ENCODE measurements at places on chromosomes 1 and 21.
A peak's percentile ranks its signal among the peaks of the same experiment; 100 is the strongest.

GRCh38 chr1:8358241-8358896, 40.5 kb downstream of the SLC45A1 start:
- DNase-seq, result no peak

GRCh38 chr1:173050865-173051264, at the start of gene TNFSF18:
TNFSF18 (minus strand) TSS chr1:173050941; CDS start chr1:173050896, 45 bp downstream.
- peak; percentile 26 for DNase-seq

- no peak for DNase-seq
Measured at GRCh38 chr1:30868833-30869435, 39.6 kb downstream of the SDC3 start.

DNA sequence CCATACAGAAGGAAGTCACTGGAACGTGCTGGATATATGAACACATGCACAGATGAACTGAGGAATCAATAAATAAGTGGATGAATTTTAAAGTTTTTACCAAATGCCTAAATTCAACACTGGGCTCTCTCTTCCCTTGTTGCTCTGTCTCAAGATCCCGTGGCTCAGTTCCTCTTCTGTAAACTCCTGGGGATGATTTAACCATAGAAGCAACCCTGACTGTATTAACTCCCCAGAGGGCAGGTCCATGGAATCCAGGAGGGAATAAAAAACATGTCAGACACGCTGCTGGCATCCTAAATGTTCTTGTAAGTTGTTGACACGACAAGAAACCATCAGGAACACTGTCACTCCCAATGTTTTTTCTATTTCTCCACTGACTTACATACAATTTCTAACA, 45.3 kb upstream of the GPR157 start:
- no peak for DNase-seq

DNA sequence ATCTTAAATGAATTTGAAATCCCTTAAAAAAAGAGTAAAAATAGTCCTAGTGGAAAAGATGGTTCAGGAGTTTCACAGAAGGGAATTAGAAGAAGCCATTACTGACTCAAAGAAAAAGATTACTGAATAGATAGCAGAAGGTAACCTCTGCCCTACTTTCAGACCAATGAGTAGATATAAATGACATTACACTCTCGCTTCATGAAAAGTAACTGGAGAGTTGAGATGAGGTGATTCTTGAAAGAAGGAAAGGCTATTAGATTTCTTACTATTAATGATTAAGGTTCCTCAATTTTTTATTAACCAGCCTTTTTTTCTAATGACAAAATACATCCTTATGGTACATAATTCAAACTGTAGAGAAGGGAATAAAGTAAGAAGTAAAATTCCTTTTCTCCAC, 28.3 kb downstream of the CCN1 start:
- DNase-seq, result no peak

GRCh38 chr1:63321066-63321784, 1.1 kb upstream of the FOXD3 start:
- DNase-seq, result no peak

- DNase-seq, result no peak
Measured at GRCh38 chr1:14741532-14741931, 143.0 kb downstream of the KAZN start.

- DNase-seq, result no peak
Measured at GRCh38 chr1:58839147-58839795, 55.4 kb upstream of the JUN start.

- no peak for DNase-seq
Measured at GRCh38 chr1:89911191-89911991, 83.5 kb upstream of the ZNF326 start.

DNA sequence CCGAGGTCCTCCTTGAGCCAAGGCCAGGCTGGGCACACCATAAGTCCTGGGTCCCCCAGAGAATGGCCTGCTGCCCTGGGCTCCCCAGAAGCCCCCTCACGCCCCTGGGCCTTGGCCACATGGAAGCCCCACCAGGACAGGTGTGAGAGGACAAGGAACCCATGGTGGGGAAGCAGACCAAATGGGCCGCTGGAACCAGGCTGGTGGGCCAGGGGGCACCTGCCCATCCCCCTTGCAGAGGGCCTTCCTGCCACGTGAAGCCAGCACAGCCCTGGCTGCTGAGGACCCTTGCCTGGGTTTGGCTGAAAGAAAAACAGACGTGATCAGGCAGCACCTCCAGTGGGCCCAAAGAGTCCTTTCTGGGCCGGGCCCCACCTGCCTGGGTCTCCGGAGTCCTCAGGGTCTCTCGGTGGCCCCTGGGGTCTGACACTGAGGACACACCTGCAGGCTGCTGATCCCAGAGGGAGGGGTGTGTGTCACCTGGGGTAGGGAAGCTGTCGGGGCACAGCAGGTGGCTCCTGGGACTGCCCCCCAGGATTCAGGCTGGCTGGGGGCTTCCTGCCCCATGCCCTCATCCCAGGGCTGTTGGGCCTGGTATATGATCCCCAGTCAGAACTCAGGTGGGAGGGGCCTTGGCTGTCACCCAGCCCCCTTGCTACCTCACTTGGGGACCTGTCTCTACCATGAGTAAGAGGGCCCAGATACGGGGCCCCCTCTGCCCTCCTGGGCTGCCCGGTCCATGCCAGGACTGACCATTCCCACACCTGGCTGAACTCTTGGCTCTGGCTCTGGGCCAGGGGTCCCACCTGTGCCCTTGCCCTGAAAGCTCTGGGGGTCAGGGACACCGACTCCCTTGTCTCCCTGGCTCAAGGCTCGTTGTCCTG, 3.3 kb upstream of the SMYD3 start:
- no peak for DNase-seq

DNA sequence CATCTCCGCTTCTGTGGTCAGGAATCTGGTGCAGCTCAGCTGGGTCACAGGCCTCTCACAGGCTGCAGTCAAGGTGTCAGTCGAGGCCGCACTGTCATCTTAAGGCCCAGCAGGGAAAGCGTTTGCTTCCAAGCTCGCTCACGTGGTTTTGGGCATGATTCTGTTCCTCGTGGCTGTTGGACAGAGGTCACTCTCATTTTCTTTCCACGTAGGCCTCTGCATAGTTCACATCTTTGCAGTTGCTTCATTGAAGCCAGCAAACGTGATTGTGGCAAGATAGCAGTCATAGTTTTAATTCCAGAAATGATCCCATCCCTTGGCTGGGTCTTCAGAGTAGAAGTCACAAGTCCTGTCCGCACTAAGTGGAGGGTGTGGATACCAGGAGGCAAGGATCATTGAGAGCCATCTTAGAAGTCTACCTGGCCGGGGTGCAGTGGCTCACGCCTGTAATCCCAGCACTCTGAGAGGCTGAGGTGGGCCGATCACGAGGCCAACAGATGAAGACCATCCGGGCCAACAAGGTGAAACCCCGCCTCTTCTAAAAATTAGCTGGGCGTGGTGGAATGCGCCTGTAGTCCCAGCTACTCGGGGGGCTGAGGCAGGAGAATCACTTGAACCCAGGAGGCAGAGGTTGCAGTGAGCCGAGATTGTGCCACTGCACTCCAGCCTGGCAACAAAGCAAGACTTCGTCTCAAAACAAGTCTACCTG, 24.5 kb downstream of the NECAP2 start:
- no peak for DNase-seq

GRCh38 chr1:242086706-242087105, 87.8 kb upstream of the MAP1LC3C start:
- no peak for DNase-seq

- DNase-seq, result no peak
Measured at GRCh38 chr1:56540467-56540866, 38.9 kb downstream of the PLPP3 start.

DNA sequence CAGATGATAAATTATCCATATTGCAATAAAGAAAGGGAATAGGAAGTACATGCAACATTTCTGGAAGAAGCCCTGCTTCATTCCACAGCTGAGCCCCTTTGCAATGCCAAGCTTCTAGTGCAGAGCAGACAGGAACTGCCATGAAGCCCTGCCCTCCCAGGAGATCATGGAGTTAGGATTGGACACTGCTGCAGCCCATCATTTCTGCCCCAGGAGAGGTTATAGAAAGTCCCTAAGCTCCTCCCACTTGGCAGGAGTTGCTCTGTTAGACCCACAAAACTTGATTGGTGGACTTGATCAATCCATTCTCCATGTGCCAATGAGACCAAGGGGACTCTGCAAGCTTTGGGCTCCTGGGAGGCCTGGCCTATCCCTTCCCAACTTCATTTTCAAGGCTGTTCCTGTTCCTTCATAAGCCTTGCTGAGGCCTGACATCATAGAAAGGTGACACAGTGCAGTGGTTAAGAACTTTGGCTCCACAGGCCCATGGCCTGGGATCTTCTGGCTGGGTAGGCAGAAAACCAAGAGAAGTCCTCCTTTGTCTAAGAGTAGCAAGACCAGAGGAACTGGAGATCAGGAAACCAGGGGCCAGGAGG, 1.3 kb upstream of the LAPTM5 start:
- no peak for DNase-seq

DNA sequence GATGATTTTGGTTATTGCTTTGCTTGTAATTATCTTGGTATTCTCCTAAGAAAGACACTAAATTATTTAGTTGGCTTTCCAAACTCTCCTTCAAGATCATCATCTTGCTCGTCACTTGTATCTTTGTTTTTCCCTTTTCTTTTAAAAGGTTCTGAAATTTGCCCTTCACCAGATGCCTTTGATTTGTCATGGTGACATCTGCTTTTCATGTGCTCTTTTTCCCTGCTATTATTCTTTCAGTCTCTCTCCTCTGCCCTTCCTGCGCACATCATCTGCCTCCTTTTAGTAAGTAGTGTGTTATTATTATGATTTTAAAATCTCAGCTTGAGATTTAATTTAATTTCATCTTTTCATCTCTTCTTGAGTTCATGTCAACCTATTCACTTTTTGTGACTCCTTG, 92.1 kb downstream of the BACH1 start:
- no peak for DNase-seq

GRCh38 chr1:163970151-163970550, 588.8 kb upstream of the PBX1 start:
- DNase-seq, result no peak

DNA sequence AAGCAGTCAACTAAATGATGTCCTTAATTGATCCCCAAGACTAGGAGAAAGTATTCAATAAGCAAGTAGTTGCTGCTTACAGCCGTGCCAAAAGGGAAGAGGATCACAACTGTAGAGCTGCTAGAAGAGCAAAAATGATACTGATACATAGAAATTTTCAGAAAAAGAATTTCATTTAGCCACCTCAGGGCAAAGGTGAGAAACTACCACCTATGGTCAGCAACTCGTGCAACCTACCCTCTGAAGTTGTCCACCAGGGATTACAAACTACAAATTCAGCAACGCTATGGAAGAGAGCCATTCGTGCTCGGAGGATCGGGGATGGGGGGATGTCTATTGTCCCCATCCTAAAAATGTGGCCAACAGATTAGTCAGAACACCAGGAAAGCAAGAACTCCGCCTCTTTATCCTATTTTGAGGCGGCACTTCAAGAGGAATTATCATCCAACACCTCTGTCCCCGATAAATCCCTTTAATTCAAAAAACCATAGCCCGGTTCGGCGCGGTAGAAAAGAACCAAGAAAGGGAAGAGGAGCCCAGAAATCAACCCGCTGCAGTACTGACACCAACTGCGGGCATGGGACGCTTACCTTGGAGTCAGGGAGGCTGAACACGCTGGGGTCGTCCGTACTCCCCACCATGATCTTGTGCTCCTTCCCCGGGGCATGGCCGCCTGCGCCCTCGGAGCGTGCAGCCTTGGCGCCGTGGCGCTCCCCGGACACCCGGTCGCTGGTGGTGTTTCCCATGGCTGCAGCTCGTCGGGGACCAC, 687 bp downstream of the PRKAB2 start:
- no peak for DNase-seq

DNA sequence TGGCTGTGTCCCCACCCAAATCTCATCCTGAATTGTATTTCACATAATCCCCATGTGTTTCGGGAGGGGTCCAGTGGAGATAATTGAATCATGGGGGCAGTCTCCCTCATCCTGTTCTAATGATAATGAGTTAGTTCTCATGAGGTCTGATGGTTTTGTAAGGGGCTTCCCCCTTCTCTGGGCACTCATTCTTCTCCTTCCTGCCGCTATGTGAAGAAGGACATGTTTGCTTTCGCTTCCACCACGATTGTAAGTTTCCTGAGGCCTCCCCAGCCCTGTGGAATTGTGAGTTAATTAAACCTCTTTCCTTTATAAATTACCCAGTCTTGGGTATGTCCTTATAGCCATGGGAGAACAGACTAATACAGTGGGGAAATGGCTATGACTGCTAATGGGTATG, 72.7 kb upstream of the ZNF648 start:
- no peak for DNase-seq

DNA sequence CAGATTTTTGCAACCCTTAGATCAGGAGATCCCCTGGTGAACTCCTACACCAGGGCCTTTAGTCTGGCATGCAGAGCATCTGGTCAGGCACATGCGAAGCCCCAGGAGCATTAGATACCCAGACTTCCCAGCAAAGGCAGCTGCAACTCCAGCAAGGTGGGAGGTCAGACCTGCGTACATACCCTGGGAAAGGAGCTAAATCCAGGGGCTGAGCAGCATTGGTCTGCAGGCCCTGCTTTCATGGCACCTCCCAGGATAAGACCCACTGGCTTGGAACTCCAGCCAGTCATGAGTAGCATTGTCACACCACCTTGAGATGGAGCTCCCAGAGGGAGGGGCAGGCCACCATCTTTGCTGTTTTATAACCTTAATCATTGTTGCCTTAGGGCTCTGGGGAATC, 92.3 kb downstream of the KCNT2 start:
- no peak for DNase-seq

DNA sequence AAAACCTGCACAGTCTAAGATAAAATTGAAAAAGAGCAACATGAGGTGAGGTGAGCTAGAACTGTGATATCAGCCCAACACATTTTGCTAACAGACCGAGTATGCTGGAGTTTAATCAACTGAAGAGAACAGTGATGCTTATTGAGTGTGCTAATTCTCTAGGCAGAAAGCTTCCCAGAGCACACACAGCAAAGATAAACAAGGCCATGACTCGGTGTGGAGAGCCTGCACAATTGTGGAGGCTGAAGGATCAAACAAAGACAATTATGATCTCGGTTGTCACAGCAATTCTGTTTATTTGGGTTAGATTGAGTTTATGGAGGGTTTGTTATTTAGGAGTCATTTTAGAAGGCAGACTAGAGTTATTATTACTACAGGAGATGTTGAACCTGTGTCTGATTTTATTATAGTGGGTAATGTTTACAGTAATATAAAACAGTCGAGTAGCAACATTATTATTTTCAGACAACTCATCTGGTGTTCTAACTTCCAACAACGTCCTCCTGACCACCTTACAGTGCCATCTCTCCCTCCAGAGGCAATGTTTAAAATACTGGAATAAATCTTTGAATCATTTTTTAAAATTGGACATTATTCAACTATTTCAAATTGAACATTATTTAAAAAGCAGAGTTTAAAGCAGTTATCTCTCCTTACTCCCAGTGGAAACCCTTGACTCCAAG, 40.2 kb downstream of the DPT start:
- no peak for DNase-seq

DNA sequence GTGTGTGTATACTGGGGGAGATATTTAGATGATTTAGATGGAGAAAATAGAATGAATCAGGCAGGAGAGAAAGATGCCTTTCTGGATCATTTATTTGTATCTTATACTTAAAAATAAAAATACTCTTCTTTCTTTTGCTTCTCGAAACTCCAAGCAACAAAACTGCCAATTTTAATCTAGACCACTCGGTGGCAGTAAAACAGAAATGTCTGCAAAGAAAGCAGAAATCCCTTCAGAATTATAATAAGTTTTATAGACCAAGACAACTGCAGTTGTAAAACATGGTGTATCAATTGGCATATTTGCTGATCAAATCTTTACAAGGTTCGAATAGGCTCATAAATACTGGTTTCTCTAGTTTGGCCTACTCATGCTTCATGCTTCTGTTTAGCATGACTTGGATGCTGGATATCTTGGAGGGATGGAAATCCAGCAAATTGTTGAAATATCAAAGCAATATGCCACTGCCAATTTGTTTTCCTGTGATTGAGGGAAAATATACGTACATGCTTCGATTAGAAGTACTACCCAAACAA, 15.1 kb upstream of the C1orf87 start:
- no peak for DNase-seq

All from tibial nerve (tissue), 4 donors.